GM12878 (cell line): ENCODE measurements at places on chromosomes 6 and 20.

DNA sequence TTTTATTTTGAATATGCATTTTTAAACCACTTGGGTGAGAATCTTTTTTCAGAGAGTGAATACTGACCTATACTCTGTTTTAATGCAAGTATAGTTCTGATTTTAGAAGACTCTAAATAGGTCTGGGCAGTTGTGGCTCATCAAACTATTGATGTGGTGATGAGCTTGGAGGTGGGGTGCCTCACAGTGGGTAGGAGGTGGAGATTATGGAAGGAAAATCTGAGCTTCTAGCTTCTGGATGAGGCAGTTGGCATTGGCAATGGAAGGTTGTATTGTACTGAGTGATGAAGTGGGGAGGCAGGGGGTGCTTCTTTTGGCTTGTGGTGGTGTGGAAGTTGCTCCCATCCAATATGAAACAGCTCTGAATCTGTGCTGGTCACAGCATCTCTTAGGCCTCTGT, 52.7 kb downstream of the VAPB start:
- no peak for DNase-seq

DNA sequence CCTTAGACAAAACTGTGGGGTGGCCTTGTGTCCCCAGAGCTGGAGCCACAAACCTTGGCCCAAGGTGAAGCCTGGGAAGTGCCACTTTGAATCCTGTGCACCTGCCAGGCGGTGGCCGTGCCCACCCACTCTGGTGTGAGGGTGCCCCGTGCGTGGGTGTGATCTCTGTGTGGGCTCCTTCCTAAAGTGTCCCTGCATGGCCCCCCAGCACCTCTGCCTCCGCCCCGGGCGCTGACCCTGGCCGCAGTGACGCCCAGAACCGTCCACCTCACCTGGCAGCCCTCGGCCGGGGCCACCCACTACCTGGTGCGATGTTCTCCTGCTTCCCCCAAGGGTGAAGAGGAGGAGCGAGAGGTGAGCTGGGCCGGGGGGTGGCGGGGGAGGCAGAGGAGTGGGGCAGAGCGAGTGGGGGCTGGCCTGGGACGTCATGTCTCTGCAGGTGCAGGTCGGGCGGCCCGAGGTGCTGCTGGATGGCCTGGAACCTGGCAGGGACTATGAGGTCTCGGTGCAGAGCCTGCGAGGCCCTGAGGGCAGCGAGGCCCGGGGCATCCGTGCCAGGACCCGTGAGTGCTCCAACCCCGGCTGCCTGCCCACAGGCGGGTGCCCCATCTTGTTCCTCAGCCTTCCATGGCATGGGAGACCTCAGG, 18.3 kb downstream of the COL20A1 start:
- DNase-seq: no peak

DNA sequence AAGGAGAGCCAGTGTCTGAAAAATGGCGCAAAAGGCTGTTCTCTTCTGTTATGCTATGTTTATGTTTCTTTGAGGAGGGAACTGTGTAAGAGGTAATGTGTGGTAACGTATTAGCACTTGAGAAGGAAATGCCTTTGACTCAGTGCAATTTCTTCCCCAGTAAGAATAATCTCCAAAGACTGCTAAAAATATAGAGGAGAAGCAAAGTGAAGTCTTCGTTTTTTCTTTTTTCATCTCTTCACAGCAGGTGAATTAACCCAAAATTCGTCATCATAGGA, 47.1 kb upstream of the IFNGR1 start:
- DNase-seq: no peak

- no peak for DNase-seq
Measured at GRCh38 chr6:50116797-50117542, 67.2 kb upstream of the DEFB112 start.

DNA sequence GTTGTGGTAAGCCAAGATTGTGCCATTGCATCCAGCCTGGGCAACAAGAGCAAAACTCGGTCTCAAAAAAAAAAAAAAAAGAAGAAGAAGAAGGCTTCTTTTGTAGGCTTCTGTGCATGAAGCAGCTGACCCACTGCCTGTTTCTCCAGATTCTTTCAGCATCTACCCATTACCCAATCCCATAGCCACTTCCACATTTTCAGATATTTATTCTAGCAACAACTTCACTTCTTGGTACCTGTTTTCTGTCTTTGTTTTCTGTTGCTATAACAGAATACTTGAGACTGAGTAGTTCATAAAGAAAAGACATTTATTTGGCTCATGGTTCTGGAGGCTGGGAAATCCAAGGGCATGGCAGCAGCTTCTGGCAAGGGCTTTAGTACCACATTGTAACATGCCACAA, 95.3 kb upstream of the SGK1 start:
- no peak for DNase-seq

DNA sequence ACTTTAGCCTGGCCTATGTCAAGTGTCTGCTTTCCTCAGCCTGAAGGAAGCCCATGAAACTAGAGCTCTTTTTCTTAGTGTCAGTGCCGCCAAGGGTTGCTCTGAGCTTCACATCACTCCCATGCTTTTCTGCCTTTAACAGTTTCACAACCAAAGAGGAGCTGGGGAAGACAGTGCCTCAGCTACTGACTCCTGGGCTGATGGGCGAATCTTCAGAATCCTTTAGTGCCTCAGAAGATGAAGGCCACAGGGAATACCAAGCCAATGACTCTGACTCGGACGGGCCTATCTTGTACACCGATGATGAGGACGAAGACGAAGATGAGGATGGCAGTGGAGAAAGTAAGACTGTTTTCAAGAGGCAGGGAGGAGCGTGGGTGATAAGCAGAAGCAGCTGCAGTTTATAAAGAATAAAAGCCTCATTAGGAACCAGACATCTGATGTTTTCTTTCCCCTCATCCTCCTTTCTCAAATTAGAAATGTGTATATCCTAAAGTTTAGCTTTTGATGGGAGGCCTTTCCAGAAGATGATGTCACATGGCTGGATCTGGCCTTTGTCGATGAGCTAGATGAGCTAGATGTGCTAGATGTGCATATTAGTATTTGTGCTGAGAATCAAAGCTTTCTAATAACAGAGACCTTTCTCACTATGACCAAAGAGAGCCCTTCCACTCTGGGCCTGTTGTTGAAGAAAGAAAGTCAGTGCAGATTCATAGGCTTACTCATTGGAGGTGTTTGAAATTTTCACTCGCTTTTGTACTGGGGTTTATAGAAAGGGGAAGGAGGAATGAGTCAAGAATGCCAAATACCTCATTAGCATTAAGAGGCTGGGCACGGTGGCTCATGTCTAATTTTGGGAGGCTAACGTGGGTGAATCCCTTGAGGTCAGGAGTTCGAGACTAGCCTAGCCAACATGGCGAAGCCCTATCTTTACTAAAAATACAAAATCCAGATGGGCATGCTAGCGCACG, 70.7 kb upstream of the LTV1 start:
- DNase-seq: no peak
